Stimulated activated CD4-positive, alpha-beta T cell treated with anti-CD3 and anti-CD28 coated beads, Interleukin-2, amount 100 ng/mL, for 24 hours (primary cell): ENCODE measurements at places on chromosomes 1 and 21.

- DNase-seq, result no peak
Observed at GRCh38 chr1:196910215-196910614, 22.4 kb downstream of the CFHR4 start.

GRCh38 chr1:55050283-55050682, 10.9 kb downstream of the PCSK9 start:
- DNase-seq, result no peak

DNA sequence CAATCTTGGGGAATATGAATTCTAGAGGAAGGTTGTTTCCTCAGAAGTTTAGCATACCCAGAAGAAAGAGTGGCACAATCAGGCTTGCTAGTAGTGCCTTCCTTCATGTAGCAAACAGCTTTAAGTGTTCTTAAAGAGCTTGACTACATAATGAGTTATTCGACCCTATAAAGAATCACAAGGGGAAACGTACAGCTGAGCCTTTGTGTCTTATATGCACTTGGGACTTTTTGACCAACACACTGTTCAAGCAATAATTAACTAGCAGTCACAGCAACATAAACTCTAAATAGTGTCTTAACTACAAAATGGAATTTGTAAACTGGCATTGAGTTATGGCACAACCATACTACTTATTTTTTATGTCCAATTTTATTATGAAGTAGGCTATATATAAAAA, 86.1 kb downstream of the TTLL7 start:
- DNase-seq, result no peak

GRCh38 chr1:62882201-62883104, 98.5 kb downstream of the ATG4C start:
- DNase-seq, result no peak

DNA sequence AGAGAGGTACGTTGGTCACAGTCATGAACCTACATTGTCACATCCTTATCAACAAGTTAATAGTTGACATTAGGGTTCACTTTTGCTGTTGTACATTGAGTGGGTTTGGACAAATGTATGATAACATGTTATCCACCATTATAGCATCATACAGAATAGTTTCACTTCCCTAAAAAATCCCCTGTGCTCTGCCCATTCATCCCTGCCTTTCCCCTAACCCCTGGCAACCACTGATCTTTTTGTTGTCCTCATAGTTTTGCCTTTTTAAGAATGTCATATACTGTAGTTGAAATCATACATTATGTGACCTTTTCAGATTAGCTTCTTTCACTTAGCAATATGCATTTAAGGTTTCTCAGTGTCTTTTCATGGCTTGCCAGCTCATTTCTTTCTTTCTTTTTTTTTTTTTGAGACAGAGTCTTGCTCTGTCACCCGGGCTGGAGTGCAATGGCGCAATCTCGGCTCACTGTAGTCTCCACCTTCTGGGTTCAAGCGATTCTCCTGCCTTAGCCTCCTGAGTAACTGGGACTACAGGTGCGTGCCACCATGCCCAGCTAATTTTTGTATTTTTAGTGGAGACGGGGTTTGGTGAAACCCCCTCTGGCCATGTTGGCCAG, 50.6 kb downstream of the UCK2 start:
- no peak for DNase-seq

- no peak for DNase-seq
Observed at GRCh38 chr1:81851217-81851616, 50.5 kb downstream of the ADGRL2 start.

GRCh38 chr21:22224261-22224660, 1226.1 kb downstream of the NCAM2 start:
- no peak for DNase-seq

DNA sequence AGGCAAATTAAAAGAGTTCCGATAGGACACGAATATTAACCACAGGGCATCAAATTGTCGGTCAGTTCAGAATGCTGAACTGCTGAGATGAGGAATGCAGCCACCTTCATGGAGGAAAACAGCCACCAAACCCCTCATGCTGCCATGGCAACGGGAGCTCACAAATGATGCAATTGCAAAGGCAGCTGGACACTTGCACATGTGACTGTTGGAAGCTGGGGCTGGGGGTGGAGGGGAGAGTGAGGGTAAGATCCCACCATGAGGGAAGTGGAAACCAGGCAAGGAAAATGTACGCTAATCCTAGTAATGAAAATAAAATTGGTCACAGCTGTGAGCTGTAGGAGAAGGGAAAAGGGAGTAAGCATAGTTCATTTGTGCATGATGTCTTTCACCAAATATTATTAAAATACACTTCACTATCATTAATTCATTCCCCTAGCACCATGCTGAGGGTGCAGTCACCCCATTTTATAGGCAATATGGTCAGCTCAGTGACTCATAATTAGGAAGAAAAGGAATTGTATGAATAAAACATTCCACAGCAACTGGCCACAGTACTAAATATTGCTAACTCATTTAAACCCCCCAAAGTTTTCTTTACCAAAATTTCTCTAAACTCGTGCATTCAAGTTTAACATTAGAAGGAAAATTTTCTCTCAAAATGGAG, 15.3 kb downstream of the BECN2 start:
- no peak for DNase-seq

DNA sequence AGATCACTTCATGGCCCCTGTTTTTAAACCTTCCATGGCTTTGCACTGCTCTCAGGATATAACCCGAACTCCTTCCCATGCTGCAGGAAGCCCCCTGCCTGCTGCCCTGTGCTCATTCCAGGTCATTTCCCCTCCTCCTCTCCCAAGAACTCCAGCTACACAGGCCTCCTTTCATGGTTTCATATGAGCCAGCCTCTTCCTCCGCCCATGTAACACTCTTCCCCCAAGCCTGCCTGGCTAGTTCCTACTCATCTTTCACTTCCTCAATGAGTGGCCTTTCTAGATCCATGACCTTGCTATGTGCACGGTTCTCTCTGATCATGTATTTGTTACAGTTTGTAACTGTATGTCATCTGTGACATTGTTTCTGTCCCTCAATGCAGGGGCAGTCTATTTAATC, 3.1 kb upstream of the NCF2 start:
- no peak for DNase-seq

- no peak for DNase-seq
Observed at GRCh38 chr1:241848686-241849344, 811 bp downstream of the EXO1 start.

DNA sequence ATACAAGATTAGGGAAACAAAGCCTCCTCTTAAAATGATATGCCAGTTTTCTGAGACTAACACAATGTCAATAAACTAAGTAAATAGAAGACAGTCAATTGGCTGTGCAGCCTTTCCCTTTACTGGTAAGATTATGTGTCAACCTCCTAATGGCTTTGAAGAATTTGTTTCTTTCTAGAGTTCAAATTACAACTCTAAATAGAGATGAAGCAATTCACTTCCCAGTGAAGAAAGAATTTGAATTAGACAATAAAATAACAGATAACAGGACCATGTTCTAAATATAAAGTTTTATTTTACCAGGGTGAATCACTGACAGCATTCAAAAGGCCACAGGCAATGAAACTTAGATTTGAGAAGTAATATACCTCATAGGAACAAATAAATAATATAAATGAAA, 680.3 kb downstream of the PLA2G4A start:
- no peak for DNase-seq

DNA sequence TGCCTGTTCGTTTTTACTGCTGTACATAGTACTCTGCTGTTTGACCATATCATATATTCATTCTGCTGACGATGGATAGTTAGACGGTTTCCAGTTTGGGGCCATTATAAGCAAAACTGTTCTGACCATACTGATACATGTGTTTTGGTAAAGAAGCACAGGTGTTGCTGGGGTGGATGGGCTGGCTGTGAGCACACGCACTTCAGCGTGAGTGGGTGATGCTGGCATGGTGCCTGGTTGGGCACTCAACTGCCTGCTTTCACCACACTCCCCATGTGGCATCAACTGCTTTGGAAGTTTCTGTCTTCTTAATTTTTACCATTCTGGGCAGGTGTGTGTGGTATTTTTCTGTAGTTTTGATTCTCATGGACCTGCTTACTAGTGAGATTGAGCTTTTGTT, 37.3 kb downstream of the ADARB1 start:
- DNase-seq, result no peak

- no peak for DNase-seq
Observed at GRCh38 chr1:228379666-228380065, 27.0 kb downstream of the TRIM11 start.

GRCh38 chr1:20665726-20666125, 4.6 kb upstream of the DDOST start:
- DNase-seq, result no peak

- no peak for DNase-seq
Observed at GRCh38 chr1:15936025-15936424, 39.9 kb downstream of the ZBTB17 start.

GRCh38 chr1:175045097-175045496, 21.9 kb upstream of the MRPS14 start:
- no peak for DNase-seq

- DNase-seq, result no peak
Observed at GRCh38 chr1:184910691-184911091, 63.6 kb downstream of the NIBAN1 start.

DNA sequence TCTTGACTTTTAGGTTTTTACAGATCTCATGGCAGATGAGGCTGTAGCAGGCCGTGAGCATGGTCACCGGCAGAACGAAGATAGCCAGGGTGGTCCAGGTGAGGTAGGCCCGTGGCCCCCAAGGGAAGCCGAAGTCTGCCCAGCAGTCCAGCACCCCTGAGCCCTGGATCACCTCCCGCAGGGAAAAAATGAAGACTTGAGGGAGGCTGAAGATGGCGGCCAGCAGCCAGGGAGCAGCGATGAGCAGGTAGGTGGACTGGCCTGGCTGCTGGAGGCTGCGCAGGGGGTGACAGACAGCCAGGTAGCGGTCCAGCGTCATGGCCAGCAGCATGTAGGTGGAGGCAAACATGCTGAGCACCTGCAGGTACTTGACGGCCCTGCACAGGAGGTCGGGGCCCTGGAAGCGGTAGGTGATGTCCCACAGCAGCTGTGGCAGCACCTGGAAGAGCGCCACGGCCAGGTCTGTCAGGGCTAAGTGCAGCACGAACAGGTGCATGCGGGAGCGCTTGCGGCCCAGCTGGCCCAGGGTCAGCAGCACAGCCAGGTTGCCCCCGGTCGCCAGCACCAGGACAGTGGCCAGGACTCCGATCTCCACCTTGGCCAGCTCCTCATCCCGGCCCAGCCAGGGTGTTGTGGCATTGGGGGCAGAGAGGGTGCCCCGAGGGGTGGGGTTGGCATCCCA, 856 bp downstream of the AVPR1B start:
- no peak for DNase-seq

DNA sequence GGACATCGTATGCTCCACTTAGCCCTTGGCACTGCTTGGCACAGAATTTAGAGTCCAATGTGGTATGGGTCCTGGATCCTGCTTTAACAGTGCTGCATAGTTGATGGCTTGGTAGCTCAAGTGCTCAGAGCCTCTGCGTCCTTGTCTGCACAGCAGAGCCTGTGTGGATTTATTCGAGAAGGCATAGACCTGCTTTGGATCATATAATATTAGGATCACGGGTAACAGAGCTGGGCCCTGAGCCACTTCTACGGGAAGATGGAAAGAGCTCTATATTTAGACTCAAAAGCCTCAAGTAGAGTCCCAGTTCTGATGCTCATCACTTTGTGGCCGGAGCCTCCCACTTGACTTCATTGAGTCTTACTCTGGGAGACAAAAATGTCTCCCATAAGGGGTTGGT, 164.4 kb upstream of the EDN2 start:
- DNase-seq, result no peak

DNA sequence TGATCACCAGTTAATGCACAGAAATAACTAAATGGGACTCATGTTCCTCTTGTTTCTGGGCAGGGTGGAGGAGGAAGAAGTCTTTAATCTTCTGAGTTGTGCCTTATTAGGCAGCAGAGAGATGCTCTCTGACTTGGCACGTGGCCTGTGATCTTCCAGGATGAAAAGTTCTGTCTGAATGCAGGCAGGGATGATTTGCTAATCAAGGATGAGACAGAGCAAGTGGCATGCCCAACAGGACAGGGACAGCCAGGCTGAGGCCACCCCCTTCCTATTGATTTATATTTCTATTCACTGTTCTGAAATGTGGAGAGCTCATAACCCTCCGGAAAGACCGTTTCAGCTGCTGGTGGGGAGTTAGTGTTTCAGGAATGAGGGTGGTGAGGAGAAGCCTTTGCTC, 477.8 kb upstream of the CAMK1G start:
- no peak for DNase-seq

GRCh38 chr1:79079770-79080169, 73.2 kb upstream of the ADGRL4 start:
- DNase-seq, result no peak

DNA sequence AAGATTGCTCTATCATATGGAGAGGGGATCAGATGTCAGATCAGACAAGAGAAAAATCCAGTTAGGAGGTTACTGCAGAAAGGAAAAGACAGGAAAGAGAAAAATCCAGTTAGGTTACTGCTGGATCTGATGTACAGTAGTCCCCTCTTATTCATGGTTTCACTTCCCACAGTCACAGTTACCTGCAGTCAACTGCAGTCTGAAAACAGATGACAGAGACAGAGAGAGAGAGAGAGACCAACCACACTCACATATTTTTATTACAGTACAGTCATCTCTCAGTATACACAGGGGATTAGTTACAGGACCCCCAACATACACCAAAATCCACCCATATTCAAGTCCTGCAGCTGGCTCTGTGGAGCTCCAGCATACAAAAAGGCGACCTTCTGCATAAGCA, 29.3 kb downstream of the NUP133 start:
- no peak for DNase-seq

DNA sequence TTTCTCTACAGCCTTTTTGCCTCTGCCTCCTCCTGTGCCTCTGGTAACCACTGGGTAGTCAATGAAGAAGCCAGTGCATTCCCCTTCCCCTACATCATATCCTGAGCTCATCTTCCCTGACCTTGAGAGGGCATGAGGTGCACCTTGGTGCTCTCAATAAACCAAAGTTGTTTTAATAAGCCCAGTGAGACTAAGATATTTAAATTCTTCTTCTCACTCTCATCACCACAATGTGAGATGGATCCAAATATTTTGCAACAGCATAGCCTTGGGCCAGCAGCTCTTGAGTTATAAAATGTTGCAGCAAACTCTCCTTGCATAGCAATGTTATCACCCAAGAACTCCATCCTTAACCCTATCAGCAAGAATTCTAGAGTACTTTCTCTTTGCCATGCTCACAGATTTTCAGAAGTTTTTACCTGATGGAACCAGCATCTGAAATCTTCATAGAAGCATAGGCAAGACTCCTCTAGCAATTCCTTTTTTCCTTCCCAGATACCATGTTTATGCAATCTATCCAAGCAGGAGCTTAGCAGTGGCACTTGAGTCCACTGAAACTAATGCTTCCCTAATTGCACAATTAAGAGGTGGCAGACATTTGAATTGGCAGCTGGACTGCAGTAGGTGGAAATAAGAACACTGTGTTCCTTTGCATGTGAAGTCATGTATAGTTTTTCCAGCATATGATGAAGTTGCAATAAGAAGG, 36.8 kb downstream of the CDC7 start:
- no peak for DNase-seq

GRCh38 chr1:159939678-159940002, 5.8 kb downstream of the IGSF9 start:
- no peak for DNase-seq

DNA sequence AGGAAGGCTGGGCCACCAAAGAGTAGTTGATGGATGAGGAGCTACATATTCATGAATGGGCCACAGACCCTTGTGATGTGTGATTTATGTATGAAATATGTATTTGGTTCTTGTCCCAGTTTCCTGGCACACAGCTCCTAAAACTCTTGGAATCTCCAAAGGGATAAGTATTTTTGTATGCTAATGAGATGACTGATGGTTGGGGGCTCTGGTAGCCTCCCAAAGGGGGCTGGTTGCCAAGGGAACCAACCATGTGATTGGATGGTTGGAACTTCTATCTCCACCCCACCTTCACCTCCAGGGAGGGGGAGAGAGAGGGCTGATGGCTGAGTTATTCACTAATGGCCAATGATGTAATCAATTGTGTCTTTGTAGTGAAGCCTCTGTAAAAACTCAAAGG, 77.1 kb downstream of the ZNF281 start:
- DNase-seq, result no peak
